ENCODE measurements at places on chromosomes 7 and 10.
A peak's percentile ranks its signal among the peaks of the same experiment; 100 is the strongest.

DNA sequence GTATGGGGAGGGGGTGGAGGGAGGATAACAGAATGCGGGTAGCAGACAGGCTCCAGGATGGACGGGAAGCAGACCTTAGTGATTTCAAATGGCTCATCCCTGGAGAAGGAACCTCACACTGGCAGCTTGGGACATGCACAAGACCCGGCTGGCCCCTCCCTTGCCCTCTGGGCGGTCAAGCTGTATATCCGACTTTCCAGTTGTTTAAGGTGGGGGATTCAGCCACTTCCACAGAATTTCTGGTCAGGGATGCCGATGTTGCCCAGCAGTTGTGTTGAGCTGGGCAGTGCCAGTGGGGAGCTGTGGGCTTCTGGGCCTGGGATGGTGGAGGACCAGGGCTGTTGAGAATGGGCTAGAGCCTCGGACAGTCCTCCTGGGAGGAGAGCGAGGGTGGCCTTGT is 38.8 kb downstream of the GBX1 start:
- no peak for DNase-seq
- no peak overlapping the region for H3K27ac ChIP-seq
- H3K36me3 ChIP-seq, result peaks cover 23% of the 10 kb centered on the region
- peaks cover 19% of the 10 kb centered on the region for H3K4me1 ChIP-seq
- H3K27me3 ChIP-seq, result no peaks in the 10 kb centered on the region

DNA sequence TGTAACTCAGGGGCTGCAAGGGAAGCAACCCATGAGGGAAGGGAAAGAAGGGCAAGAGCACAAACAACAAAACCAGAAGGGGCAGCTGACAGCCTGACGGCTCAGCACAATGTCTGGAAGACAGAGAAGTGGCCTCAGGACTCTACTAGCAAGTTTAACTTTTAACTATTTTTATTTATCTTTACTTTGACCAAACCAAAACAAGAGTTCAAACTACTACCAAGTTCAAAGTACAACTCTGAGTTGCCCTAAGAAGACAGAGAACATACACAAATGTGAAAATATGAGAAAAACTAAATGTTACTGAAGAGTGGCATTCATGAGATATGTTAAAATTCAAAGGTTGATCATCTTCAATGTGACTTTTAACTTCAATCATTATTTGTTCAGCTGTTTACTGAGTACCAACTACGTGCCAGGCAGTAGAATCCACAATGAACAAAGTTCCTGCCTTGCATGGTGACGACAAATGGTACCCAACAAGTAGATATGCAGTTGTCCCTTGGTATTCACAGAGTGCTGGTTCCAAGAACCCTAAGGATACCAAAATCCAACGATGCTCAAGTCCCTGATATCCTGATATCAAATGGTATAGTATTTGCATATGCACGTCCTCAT is 19.7 kb downstream of the NUDCD3 start:
- no peaks in the 10 kb centered on the region for H3K27me3 ChIP-seq
- no peak for DNase-seq
- H3K27ac ChIP-seq, result no peak overlapping the region
- peaks cover 11% of the 10 kb centered on the region for H3K4me1 ChIP-seq
- H3K4me3 ChIP-seq, result no peak overlapping the region

DNA sequence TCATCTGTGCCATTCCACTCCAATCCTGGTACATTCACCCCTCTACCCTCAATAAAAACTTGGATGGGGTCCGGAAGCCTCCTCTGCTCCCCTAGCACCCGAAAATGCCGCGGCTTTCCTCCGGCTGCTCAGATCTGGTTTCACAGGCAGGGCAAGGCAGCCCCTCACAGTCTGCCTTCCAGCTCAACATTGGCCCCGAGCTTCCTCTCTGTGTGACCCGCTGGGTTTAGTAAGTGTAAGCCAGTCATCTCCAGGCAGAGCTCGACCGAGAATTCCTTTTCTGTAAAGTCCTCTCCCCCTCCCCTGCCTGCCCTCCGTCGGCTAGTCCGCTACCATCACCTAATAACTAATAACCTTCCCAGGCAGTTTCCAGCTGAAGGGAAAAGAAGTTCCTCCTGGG is 3.4 kb downstream of the INHBA start:
- peak overlapping the region; percentile 97 for H3K27ac ChIP-seq
- DNase-seq, result no peak
- H3K27me3 ChIP-seq, result no peaks in the 10 kb centered on the region
- H3K36me3 ChIP-seq, result no peaks in the 10 kb centered on the region

GRCh38 chr10:113414543-113414942 is 138.3 kb upstream of the HABP2 start:
- DNase-seq, result no peak
- H3K4me1 ChIP-seq, result no peaks in the 10 kb centered on the region
- no peak overlapping the region for H3K4me3 ChIP-seq
- H3K27ac ChIP-seq, result no peak overlapping the region
- no peaks in the 10 kb centered on the region for H3K36me3 ChIP-seq
- no peaks in the 10 kb centered on the region for H3K27me3 ChIP-seq

- peak; percentile 91 for DNase-seq
- peaks cover 2% of the 10 kb centered on the region for H3K27me3 ChIP-seq
- H3K4me1 ChIP-seq, result no peaks in the 10 kb centered on the region
- H3K27ac ChIP-seq, result peak overlapping the region; percentile 71
Measured at GRCh38 chr7:142855756-142856564, 1.1 kb downstream of the EPHB6 start.

DNA sequence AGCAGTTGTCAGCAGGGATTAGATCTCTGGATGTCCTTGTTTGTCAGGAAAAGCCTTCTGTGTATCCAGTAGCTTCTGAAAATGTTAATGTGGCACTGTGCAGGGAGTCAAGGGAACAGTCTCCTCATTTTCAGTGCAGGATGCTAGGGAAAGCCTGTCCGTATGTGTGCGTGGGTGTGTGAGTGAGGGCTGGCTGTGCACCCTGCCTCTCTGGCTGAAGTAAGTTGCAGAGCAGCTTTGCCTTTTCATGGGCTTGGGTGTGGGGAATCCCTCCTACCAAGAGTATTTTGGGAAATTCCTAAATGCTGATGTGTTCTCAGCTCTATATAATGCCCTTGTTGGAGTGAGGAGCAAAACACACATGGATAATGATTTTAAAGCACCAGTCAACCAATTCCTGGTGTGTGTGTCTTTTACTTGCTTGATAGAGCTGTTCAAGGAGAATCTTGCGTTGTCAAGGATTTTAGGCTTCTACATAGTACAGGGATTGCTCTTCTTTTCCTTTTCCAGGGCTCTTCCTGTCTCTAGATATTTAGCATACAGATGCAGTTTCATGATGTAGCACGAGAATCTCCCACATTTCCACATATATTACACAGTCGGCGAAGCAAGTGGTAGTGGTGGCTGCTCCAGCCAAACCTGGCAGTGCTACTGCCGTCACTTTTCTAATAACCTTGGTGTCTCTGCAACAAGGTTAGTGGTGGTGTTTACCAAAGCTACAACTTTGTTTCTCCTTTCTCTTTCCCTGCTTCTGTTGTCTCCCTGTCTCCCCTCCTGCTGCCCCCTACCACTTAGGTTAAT is 92.8 kb downstream of the MCU start:
- peak overlapping the region; percentile 30 for H3K27ac ChIP-seq
- H3K27me3 ChIP-seq, result no peaks in the 10 kb centered on the region
- peaks cover 22% of the 10 kb centered on the region for H3K4me1 ChIP-seq
- no peaks in the 10 kb centered on the region for H3K36me3 ChIP-seq
- peak; percentile 27 for DNase-seq

DNA sequence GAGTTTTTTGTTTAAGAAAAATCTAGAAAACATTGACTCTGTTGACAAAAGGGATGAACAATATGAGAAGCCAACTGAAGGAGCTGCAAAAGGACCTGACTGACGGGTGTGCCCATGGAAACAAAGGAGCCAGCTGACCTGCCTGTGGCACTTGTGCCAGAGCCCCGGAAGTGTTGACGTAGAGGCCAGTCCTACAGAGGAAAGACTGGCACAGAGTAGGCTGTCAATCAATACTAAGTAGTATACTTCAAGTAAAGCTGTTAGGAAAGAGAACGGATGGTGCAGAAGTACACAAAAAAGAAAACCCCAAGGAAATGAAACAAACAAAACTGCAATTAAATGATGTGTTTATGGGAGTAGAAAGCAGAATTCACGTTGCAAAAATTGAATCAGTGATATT is 19.0 kb upstream of the ABI1 start:
- H3K4me1 ChIP-seq, result no peaks in the 10 kb centered on the region
- no peak overlapping the region for H3K27ac ChIP-seq
- no peak overlapping the region for H3K4me3 ChIP-seq
- no peaks in the 10 kb centered on the region for H3K36me3 ChIP-seq
- H3K27me3 ChIP-seq, result peaks cover 24% of the 10 kb centered on the region
- no peak for DNase-seq

DNA sequence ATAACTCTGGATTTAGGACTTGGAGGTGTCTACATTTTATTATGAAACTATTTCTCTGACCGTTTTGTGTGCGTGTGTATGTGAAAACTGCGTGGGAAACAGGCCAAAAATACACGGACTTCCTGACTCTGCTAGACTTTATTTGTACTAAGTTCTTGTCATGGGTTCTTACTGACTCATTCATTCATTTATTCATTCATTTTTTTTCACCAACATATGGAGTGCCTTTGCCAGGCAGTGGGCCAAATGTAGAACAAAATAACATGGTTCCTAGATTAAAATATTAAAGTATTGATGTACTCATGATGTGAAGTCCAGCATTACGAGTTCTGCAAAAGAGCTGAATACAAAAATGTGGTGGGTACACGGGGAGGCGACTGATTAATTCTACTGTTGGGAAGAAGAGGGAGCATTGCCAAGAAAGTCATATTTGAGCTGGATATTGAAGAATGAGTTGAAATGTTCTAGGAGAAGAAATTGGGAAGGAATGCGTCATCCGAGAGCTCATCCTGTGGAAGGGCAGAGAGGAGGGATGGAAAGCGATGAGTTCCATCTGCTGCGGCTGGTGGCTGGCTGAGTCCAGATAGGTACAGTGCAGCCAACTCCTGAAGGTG is 24.6 kb downstream of the CACNB2 start:
- no peak overlapping the region for H3K4me3 ChIP-seq
- no peaks in the 10 kb centered on the region for H3K36me3 ChIP-seq
- H3K27me3 ChIP-seq, result no peaks in the 10 kb centered on the region

DNA sequence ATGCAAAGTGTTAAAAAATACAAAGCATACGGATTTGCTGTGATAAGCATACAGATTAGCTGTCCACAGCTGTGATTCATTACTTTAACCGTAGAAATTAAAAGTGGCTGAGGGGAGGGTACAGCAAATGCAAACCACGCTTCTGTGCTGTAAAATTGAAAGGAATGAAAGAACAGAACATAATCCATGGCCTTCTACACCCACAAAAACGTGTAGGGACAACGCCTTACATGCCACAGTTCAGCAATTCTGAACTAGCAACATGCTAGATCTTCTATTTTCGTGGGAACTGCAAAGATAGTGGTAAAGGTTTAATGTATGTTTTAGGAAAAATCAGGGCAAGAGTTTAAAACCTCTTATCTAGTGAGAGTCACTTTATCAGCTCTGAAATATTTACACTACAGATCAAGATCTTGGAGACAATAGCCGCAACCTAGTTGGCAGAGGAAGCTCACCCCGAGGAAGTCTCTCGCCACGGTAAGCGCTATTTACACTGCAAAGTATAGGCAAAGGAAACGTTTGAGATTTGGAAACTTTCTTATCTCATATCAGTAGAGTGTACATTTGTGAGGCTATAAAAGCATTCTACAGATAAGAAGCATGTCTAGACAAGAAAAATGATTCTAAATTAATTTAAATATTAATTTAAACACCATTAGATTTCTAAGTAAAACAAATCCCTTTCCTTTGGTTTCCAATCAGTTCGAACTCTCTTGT is 193.6 kb downstream of the MLLT10 start:
- peaks cover 6% of the 10 kb centered on the region for H3K36me3 ChIP-seq
- no peak overlapping the region for H3K27ac ChIP-seq
- H3K4me3 ChIP-seq, result no peak overlapping the region
- H3K27me3 ChIP-seq, result no peaks in the 10 kb centered on the region

DNA sequence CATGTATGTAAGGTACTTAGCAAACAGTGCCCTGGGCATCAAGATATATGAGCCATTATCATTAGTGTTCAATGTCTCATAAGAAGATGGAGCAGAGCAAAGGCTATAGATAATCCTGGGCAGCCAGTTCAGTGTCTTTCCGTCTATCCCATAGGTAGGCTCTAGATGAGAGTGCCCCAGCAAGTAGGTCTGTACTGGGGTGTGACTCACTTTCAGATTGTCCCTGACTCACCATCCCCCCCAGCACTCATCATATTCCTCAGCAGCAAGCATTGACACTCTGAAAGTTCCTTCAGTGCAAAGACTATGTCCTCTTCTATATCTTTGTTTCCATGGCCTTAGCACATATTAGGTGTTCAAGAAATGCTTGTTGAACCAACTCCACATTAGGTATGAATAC is 20.0 kb upstream of the FAM204A start:
- H3K4me3 ChIP-seq, result no peak overlapping the region
- no peaks in the 10 kb centered on the region for H3K4me1 ChIP-seq
- H3K36me3 ChIP-seq, result no peaks in the 10 kb centered on the region
- no peaks in the 10 kb centered on the region for H3K27me3 ChIP-seq

DNA sequence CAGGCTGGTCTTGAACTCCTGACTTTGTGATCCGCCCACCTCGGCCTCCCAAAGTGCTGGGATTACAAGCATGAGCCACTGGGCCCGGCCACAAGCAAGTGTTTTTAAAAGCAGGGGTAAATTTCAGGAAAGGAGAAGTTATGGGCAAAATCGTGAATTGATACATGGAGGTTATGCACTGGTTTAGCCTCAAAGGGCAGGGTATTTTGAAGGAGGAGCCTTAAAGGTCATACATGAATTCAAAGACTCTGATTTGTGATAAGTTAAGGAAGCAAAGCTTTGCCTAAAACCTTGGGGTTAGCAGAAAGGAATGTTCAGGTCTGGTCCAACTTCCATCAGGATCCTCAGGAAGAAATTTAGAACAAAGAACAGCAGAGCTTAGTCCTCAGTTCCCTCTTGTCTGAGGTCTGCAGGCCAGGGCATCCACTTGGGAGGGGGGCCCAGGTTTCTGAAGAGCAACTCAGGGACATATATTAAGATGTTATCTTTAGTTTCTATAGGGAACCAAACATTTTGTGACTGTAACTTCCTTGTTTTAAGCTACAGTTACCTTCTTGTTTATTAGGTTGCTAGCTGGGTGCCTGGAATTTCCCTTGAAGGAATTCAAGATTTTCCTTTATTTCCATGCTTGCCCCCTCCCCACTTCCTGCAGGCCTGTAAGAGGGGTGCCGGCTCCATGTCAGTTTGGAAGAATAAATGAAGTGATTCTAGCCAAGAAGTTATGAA is 2.8 kb upstream of the REPIN1 start:
- H3K27me3 ChIP-seq, result no peaks in the 10 kb centered on the region
- no peak overlapping the region for H3K27ac ChIP-seq
- peaks cover 15% of the 10 kb centered on the region for H3K4me1 ChIP-seq
- H3K4me3 ChIP-seq, result no peak overlapping the region

DNA sequence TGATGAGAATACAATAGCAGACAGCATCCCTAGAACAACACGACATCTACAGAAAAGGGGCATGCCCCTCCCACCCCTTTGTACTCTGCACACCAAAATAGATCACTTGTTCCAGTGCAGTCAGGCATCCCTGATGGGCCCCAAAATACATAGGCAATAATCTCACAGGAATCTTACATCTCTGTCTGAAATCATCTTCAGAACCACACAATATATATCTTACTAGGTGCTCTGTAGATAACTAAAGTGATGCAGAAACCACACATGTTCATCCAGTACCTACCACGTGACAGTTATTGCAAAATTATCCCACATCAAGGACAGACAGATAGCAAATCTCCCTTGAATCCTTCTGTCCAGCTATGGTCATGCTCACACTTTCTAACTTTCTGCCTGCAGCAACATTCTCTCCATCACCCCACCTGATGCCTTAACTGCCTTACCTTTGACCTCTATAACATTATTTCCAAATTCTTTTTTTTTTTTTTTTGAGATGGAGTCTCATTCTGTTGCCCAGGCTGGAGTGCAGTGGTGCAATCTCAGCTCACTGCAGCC is 30.7 kb downstream of the ST8SIA6 start:
- H3K36me3 ChIP-seq, result no peaks in the 10 kb centered on the region
- DNase-seq, result no peak
- H3K4me1 ChIP-seq, result no peaks in the 10 kb centered on the region
- H3K4me3 ChIP-seq, result no peak overlapping the region
- no peaks in the 10 kb centered on the region for H3K27me3 ChIP-seq
